Activated CD8-positive, alpha-beta memory T cell treated with anti-CD3 and anti-CD28 coated beads for 4 hours (primary cell): ENCODE measurements at places on chromosomes 4 and X.
A peak's percentile ranks its signal among the peaks of the same experiment; 100 is the strongest.

DNA sequence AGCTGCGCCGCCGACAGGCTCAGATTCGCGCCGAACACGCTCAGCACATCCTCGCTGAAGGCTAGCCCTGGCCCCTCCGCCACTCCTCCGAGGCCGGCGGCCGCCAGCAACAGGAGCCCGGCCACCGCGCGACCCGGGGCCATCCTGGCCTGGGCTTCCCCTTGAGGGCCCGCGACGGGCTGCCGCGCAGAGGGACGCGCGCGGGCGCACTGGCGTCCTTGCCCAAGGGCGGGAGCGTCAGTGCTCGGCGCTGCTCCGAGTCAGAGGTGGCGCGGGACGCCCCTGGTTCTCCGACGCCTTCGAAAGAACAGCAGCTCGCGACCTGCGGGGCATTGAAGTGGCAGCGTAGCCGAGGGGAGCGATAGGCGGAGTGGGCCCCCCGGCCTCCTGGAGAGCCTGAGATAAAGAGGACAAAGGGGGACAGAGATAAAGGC is 745 bp downstream of the SLC39A8 start:
- DNase-seq: peak; percentile 20

DNA sequence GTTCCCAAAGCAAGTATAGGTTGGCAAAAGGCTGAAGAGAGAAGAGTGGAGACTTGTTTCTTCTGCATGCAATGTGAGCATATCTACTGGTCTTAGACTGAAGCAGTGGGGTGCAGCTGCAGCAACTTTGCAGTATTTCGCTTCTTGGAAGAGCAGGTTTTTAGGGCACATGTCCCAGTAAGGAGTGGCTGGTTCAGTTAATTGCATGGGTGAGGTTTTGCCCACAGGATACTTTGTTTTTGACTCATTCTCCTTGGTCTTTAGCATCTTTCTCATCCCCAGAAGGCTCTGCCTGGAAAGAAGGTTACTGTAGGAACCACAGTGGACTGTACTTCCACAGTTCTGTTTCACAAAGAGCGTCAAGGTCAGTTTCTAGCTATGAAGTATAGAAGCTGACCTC is 68.0 kb upstream of the NR3C2 start:
- no peak for DNase-seq

DNA sequence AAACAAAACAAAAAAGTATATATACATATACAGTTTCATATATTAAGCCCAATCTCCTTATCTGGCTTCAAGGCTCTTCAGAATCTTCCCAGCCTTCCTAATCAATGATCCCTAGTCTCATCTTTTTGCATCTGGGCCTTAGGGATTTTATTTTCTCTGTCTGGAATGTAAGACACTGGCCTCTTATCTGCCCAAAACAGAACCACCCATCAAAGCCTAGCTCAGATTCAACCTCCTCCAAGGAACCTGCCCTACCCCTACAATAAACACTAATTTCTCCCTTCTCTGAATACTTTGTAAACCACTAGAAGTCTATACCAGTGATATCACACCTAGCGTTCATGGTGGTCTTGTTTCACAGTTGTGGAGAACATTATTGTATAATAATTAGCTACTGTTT is 23.2 kb upstream of the GAB1 start:
- no peak for DNase-seq

DNA sequence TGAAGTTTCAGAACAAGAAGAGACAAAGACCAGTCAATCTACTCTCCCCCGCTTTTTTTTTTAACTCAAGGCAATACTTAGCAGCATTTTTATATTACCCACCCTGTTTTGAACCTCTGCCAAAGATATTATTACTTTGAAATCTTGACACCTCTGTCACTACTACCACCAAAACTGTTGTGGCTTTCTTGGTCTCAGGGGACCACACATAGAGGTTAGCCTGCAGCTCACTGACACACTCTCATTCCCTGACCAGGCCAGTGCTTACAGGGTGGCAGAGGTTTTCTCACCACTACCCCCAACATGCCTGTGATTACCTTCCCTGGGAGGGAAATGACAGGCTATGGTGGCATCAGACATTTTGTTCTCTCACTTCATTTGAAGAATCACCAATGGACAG is 137.4 kb upstream of the STIM2 start:
- no peak for DNase-seq

GRCh38 chr4:172666711-172667368 is 501.8 kb upstream of the GALNT7 start:
- DNase-seq: no peak

DNA sequence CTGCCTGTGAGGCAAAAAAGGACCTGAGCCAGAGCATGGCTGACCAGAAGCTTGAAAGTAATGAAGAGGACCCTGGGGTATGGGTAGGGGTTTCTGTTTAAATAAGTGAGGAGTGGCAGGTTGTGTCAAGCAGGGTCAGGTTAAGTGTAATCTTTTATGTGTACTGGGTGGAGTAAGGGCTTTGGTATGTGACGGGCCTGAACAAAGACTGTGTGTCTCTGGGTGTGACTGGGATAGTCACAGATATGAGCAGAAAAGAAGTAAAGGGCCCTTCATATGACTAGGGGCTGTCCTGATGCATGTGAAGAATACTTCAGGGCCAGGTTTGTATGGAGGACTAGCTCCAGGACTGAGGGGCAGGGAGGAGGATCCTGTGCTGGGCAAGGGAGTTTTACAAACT is 82.4 kb downstream of the ITIH6 start:
- no peak for DNase-seq

GRCh38 chrX:109927663-109928273 is 75.1 kb upstream of the TMEM164 start:
- DNase-seq: no peak

DNA sequence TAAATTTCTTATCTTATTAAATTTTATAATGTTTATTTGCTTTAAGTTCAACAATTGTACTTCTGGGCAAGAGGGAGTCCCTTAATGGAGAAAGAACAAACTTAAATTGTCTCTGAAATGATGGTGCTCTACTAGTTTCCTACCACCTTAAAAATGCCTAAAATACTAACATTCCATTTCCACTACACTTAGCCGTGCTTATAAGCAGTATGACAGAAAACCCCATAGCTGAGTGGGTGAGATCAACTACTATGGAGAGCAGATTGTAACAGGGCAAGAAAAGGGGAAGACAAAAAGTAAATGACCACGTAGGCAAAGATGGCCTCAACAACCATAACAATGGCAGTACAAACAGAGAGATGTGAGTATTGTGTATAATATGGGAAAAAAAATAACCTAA is 35.0 kb downstream of the RFC1 start:
- DNase-seq: no peak

DNA sequence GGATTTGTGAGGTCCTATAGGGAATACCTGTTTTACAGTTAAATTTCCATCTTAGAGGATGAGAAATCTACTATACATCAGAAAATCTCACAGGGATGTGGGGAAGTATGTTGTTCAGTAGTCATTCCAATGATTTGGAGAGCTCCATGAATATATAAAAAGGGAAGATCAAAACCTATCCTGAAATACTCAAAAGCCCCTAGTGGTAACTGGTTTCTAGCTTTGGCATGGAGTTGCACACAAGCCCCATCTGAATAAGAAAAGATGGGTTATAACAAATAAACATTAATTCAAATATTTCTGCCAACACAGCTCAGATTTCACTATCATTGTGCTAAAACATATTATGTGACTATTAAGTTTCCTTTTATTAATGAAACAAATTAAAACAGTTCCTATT is 101.6 kb downstream of the FBXO8 start:
- DNase-seq: no peak
